ENCODE measurements at places on chromosomes 13 and 19. TPM values are rescaled to one million over a fixed set of nuclear protein-coding genes. Genes with fewer than 3 reads are reported as not detected.

- DNase-seq, result no peak
Observed at GRCh38 chr19:42038666-42039065, 31.3 kb downstream of the GRIK5 start.

DNA sequence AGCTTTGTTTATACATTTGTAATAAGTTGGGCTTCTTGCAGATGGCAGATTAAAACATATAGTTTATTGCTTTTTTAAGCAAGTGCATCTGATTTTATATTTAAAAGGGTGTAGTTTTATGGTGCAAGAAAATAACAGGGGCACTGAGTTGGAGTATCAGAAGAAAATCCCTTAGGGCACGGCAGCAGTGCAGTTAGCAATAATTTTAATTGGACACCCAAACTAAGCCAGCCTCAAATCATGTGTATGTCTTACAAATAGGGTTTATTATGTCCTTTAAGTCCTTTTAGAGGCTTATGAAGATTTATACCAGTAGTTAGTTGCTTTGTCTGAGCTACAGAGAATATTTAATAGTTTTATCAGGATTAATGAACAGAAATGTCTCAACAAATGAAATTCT, 57.5 kb downstream of the GPC6 start:
- DNase-seq, result no peak

DNA sequence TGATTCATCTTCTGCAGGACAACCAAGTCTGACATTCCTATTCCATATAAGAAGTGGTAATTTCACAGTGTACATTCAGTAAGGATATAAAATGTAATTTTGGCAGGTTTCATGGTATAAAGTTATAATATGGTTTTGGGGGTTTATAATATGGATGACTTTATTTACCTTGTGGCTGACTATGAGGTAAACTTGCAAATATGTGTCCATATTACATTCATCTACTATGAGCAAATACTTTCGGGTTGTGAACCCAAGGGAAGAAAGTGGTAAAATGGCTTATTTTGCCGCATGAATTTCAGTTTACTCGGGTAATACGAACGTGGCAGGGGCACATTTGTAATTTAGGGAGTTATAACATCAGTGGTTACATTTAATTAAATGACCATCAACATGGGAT, 86.7 kb upstream of the TNFSF11 start:
- no peak for DNase-seq

DNA sequence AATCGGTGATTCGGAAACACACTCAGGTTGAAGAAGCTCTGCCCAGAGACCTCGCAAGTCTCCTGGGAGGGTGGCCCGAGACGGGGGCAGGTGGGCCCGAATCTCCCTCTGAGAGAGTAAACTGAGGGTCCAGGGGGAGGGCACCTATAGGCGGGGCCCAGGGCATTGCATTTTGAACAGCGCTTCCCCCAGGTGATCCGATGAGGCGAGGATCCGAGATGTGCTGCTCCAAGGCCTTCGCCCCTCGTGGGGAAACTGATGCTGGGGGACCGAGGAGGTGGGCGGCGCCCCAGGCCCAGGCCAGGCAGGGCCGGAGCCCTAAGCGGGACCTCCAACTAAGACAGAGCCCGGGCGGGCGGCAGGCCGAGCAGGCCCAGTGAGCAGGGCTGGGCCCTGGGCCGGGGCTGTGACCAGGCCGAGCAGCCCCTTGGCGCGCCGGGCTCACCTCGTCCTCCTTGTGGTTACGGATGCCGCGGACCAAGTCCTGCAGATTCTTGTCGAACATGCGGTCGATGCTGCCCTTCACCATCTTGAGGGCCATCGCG, 500 bp downstream of the AP3D1 start:
- DNase-seq, result no peak

DNA sequence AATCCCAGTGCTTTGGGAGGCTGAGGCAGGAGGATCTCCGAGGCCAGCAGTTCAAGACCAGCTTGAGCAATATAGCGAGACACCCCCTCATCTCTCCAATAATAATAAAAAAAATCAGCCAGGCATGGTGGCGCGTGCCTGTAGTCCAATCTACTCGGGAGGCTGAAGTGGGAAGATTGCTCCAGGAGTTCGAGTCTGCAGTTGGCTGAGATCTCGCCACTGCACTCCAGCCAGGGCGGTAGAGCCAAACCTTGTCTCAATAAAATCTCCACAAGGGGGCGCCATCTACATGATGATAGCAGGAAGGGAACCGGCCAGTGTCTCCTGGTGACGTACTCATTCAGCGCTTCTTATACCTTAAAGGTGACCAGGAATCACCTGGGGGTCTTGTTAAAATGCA, 13.6 kb upstream of the C5AR1 start:
- DNase-seq, result no peak

The ARGLU1 gene
- 111 TPM for total RNA-seq

The KCNJ14 gene
- total RNA-seq, result 1.3 TPM

DNA sequence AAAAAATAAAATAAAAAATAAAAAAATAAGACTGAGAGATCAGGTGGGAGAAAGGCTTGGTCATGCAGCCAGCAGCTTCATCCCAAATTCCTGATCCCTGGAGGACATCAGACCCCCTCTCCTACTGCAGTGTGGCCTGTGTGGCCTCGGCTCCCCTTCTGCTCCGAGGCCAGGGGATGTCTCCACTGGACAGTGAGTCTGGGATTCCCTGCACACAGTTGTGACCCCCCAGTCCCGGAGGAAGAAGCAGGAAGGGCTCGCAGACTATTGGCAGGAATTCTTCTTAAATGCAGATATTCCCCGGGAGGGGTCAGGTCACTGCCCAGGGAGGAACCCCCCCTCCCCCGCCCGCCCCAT, 41.9 kb downstream of the ZNF627 start:
- DNase-seq, result no peak

GRCh38 chr13:29543230-29544215, 52.0 kb downstream of the SLC7A1 start:
- DNase-seq, result no peak

DNA sequence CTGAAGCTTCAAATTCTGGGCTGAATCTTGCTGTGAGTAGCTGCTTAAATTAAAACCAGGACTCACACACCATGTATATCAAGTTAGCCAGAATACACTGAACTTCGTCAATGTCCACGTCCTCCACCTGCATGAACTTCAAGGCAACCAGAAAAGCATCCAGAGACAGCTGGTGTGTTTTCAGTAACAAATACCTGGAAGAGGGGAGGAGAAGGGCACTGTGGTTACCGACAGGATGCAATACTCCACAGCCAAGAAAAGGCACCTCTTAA, 20.4 kb downstream of the PROZ start:
- DNase-seq, result no peak

DNA sequence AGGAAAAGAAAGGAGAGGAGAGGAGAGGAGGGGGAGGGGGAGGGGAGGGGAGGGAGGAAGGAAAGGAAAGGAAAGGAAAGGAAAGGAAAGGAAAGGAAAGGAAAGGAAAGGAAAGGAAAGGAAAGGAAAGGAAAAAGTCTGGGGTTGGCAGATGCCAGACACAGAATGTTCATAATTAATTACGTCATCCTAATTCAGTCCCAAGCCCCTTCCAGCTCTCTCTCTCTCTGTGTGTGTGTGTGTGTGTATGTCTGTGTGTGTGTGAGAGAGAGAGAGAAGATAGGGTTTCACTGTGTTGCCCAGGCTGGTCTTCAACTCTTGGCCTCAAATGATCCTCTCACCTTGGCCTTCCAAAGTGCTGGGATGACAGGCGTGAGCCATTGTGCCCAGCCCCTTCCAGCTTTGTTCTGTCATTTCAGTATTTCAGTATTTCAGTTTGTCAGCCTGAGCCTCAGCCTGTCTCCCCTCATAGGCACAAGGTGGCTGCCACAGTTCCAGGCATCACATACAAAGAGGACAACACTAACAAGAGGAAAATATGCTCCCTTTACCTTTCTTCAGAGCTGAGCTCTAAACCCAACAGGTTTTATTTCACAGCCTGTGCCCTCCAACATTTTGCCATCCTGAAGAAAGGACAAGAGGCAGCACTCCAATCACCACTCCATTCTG, 14.6 kb downstream of the IFNL3 start:
- no peak for DNase-seq

The TNFSF11 gene
- not detected for total RNA-seq

The ZNF98 gene
- total RNA-seq, result not detected

GRCh38 chr13:39462428-39462827, 140.6 kb downstream of the LHFPL6 start:
- no peak for DNase-seq

- DNase-seq, result peak; percentile 26
Observed at GRCh38 chr13:36818804-36819738, at the start of gene RFXAP. RFXAP (plus strand) TSS chr13:36819222; CDS start chr13:36819358, 136 bp downstream.

GRCh38 chr13:110574161-110574560, 12.6 kb upstream of the RAB20 start:
- DNase-seq, result no peak

The KCNN4 gene
- 16.9 TPM for total RNA-seq

The CPB2 gene
- not detected for total RNA-seq

- DNase-seq, result no peak
Observed at GRCh38 chr13:24706886-24707585, 26.8 kb downstream of the ATP12A start.

The SELENOW gene
- total RNA-seq, result 308 TPM

GRCh38 chr13:51682686-51683085, 98.4 kb downstream of the WDFY2 start:
- DNase-seq, result no peak

DNA sequence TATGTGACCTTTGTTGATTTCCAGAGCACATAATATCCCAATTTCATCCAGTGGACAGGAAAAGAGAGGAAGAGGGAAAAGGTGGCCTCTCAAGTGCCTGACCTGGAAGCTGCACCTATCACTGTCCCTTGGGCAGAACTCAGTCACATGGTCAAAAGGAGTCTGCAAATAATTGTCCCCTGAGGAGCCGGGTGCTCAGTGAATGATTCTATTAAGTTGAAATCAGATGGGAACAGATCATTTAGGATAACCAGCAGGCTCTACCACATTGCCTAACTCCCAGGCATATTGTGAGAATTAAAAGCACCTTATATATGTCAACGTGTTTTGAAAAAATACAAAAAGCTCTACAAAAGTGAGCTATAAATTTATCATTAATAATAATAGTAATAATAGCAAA, 6.8 kb downstream of the KL start:
- no peak for DNase-seq

The ZSCAN5C gene
- not detected for total RNA-seq

DNA sequence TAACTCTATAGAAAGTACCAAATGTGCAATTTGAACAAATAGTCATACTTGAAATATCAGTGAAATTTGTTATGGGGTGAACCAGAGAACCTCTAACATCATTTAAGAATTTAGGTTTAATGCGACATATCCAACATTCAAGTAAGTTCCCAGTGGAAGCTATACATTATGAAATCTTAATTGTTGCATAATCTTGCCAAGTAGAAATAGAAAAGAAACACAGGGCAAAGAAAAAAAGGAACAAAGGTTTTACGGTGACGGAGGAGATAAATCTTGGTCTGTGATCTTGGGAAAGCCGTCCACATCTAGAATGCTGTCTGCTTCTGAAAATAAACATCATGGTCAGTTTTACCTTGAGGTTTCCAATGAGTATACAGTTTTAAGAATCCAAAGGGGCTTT, 445.7 kb downstream of the RFC3 start:
- no peak for DNase-seq

GRCh38 chr13:65461590-65461989, 1768.5 kb downstream of the PCDH9 start:
- DNase-seq, result no peak

The GNG7 gene
- total RNA-seq, result 0.57 TPM

The FBXO17 gene
- 3.9 TPM for total RNA-seq

- DNase-seq, result no peak
Observed at GRCh38 chr13:37488726-37489125, 109.8 kb downstream of the POSTN start.

The ZNF709 gene
- total RNA-seq, result 2.4 TPM

DNA sequence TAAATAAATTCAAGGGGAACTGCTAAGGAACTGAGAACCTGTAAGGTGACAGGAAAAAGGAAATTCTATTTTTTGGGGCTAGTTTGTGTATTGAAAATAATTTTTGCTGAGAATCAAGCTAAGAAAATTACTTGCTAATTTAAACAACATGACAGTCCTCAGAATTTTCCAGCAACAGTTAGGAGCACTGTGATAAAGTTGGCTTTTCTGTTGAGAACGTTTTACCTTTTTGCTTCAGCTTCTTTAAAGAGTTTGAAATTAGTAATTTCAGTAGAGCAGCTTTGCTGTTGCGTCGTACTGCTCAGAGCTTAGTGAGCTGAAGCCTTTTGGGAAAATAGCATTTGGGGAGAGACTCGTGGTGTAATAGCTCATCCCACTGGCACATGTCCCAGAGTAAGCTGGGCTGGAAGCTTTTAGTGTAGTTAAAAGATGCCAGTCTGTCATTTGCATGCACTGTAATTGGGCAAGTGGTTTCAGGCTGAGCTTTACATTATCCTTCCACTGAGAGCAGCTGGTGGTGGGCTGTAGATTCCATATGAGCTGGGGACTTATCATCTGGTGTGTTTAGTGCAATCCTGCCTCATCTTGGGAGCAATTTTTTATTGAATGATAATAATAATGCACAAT, 69.8 kb downstream of the LRCH1 start:
- DNase-seq, result no peak

- no peak for DNase-seq
Observed at GRCh38 chr19:7901337-7901736, 2.3 kb upstream of the MAP2K7 start.

- no peak for DNase-seq
Observed at GRCh38 chr19:51316688-51317087, 5.2 kb downstream of the IGLON5 start.

- DNase-seq, result no peak
Observed at GRCh38 chr19:54096617-54097106, 3.9 kb downstream of the OSCAR start.

DNA sequence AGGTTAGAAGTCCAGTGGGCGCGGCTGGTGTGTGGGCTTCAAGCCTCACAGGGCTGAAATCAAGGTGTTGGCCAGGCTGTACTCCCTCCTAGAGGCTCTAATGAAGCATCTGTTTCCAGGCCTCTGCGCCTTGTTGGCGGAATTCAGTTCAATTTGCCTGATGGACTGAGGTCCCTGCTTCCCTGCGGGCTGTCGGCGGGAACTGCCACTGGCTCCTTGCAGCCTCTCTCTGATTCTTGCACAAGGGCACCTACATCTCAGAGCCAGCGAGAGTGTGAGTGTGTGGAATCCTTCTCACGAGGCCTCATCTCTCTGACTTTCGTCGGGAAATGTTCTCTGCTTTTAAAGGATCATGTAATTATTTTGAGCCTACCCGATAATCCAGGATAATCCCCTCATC, 128.6 kb downstream of the DLEU7 start:
- no peak for DNase-seq

The PCP2 gene
- 0.57 TPM for total RNA-seq

The SUCLA2 gene
- total RNA-seq, result 22.7 TPM

The CEACAM18 gene
- total RNA-seq, result not detected

The ARRDC5 gene
- total RNA-seq, result 0.62 TPM

The NAPSA gene
- not detected for total RNA-seq

DNA sequence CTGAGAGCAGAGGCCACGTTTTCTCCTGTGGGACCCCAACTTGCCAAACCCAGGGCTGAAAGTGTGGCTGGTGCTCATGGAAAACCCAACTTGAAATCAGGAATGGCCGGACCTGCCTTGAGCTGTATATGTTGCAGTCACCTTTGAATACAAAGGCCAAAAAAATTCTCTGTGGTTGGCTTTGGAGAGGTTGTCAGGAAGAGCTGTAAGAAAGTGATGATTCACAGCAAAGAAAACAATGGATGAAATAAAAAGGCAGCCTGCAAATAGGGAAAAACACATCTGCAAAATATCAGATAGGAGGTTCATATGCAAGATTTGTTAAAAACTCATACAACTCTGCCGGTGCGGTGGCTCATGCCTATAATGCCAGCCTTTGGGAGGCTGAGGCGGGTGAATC, 715.8 kb downstream of the UQCRFS1 start:
- no peak for DNase-seq

The APOC1 gene
- total RNA-seq, result 7.5 TPM

Measured in esophagus squamous epithelium (tissue), 5 donors.